Heart left ventricle (tissue), 16 donors: ENCODE measurements at places on chromosomes 12 and 14. TPM values are rescaled to one million over a fixed set of nuclear protein-coding genes. Genes with fewer than 3 reads are reported as not detected.

SYNDIG1L gene
- total RNA-seq, result not detected

CRIP1 gene
- total RNA-seq, result 12.1 TPM

EFS gene
- 2.3 TPM for total RNA-seq

CLEC2D gene
- total RNA-seq, result 1.4 TPM

MGAT2 gene
- 12.5 TPM for total RNA-seq

AHSA1 gene
- 195 TPM for total RNA-seq

CDK17 gene
- 31.7 TPM for total RNA-seq

SIX6 gene
- not detected for total RNA-seq

CLEC6A gene
- total RNA-seq, result not detected

CFL2 gene
- 1,097 TPM for total RNA-seq

GZMB gene
- total RNA-seq, result not detected

TAS2R13 gene
- total RNA-seq, result 0.44 TPM

PAH gene
- not detected for total RNA-seq

PRB3 gene
- not detected for total RNA-seq

EML5 gene
- total RNA-seq, result 0.17 TPM

PPP1R1A gene
- 77.3 TPM for total RNA-seq

MANSC4 gene
- total RNA-seq, result not detected

DEGS2 gene
- total RNA-seq, result not detected

CCDC38 gene
- not detected for total RNA-seq

PLEKHH1 gene
- total RNA-seq, result 9.2 TPM

SLCO1A2 gene
- total RNA-seq, result not detected

MAPK1IP1L gene
- 67.2 TPM for total RNA-seq

MIP gene
- not detected for total RNA-seq

KIF21A gene
- 53.1 TPM for total RNA-seq

CLEC4A gene
- 0.62 TPM for total RNA-seq

LBHD2 gene
- total RNA-seq, result not detected

CMKLR1 gene
- total RNA-seq, result 8.3 TPM

TAS2R42 gene
- total RNA-seq, result not detected

LMNTD1 gene
- not detected for total RNA-seq

TMTC1 gene
- total RNA-seq, result 61.8 TPM

SPRING1 gene
- total RNA-seq, result 17.7 TPM

WSCD2 gene
- total RNA-seq, result 0.20 TPM

SIX4 gene
- 1.4 TPM for total RNA-seq

PTCSC3 gene
- total RNA-seq, result not detected

CACNA1C gene
- 191 TPM for total RNA-seq

KLC1 gene
- 149 TPM for total RNA-seq

CD163 gene
- 6.2 TPM for total RNA-seq
